OCI-LY7 (cell line): ENCODE measurements at places on chromosomes 2 and 18.
A peak's percentile ranks its signal among the peaks of the same experiment; 100 is the strongest.

DNA sequence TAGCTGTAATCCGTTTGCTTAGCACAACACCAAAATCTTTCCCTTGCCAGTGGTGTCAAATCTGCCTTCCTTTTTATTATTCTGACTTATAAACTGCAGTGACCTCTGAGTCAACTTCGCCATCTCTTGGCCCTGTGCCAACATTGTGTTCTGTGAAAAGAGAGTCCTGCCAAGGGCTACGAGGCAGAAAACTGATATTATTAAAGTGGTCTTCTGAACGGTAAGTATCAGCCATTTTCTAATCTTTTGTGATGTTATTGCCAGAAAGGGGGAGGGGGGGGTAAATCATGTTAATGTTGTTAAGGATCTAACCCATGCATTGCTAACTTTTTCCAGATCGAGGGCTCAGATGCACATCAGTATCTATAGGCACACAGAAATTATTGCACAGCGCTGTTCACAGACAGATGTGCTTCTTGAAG is 121.5 kb upstream of the LTBP1 start:
- DNase-seq, result no peak

- DNase-seq, result no peak
Measured at GRCh38 chr2:204776781-204777559, 231.7 kb downstream of the PARD3B start.

DNA sequence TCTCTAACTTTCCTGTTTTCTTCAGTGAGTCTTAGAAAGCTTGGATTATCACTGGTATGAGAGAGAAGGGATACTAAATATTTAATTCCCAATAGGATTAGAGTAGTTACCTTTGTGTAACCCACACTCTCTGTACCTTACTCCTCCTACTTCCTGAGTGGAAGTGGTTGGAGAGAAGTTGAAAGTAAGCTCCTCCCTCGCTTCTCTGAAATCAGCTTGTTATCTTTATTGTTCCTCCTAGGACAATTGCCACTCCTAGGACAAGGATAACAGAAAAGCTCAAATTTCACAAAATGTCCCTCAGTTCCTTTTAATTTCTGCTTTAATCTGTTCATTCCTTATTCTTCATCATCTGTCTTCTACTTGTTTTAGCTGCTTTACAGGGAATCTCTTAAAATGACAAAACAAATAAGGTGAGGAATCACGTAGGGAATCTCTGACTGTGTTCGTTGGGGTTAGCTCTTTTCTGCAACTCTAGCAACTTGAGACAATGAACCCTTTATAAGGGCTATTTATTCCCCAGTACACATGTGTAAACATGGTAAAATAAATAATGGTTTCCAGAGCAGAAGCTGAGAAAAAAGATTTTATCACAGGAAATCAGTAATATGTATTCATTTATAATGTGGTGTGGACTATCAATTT is 8.6 kb downstream of the ITPRID2 start:
- DNase-seq, result no peak

DNA sequence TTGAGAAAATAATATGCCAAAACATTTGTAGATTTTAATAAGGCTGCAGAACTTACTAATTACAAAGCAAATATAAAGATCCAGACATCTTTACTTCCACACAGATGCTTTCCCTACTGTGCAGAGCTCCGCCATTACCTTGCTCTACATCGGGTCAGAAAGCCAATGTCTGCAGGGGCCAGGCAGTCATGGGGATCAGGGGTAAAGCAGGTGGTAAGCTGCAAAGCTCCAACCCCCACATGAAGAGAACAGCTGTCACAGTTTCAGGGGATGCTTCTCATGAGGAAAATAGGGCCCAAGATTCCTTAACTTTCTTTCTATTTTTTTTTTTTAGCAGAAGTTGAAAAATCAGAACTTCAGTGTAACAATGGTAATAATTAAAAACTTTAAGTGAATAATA is 102.7 kb downstream of the DCC start:
- no peak for DNase-seq

DNA sequence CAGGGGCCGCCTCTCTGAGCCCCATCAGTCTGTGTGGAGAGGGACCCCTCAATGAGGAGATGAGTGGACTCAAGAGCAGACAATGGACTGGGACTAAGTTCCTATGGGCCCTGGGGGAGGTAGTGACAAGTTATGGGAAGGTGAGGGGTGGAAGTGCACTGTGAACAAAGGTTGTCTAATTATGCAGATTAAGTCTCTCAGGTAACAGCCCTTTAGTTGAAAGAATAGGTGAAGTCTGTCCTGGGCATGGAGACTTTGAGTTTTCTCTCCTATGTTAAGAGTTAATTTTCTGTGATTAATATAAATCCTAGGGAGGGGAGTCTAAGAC is 243.8 kb downstream of the FAM210A start:
- no peak for DNase-seq

DNA sequence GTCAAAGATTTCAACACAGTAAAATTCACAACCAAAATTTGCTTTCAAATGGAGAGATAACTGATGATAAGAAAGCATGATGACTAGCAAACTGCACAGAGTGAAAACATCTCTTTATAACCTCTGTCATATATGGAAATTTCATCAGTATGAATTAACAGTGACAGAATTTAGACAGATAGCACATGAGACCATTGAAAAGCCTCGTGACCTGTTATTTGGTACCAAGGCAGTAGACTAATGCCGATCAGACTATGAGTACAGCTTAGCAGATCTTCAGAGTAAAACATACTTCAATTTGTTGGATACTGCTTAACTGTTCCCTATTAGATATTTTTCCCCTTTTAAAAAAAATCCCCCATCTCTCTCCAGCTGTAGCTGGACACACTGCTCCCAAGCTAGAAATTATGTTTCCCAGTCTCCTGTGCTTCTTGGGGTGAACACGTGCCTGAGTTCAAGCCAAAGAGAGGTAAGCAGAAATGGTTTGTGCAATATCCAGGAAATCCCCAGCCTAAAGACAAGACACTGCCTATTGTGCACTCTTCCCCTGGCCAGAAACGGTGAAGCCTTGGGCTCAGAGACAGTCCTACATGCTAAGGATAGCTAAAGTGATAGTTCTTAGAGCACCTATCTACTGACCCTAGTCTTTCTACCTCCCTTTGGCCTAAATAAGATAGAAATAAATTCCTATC is 256.1 kb downstream of the NCKAP5 start:
- no peak for DNase-seq

DNA sequence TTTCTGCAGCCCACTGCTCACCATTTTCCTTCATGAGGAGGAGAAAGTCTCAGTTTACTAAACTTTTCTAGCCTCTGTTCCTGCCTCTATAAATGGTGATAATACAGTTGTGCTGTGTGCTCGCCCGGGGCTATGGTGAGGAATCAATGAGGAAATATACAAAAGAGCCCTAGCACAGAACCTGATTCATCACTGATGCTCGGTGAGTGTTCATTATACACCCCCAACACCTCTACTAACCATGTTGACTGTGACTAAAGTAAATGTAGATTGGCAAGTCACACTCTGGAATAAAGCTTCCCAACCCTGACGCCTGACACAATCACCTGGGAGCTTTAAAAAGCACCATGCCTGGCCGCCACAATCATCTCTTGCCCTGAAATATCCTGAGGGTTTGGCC is 118.8 kb upstream of the CYP1B1 start:
- DNase-seq, result no peak

DNA sequence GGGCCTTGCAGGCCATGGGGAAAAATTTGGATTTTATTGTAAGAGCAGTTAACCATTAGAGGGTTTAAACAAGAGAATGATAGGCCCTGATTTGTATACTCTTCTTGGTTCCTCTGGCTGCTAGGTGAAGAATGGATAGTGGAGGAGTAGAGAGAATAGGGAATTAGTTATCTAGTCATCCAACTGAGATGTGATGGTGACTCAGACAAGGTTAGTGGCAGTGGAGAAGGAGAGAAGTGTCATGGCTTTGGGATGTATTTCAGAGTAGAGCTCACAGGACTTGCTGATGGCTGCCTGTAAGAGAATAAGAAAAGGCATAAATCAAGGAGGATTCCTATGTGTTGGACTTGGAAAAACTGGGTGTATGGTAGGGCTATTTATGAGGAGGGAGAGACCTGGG is 169.4 kb downstream of the PLCL1 start:
- DNase-seq, result no peak

GRCh38 chr2:100077935-100078334 is 64.5 kb downstream of the AFF3 start:
- DNase-seq, result no peak

DNA sequence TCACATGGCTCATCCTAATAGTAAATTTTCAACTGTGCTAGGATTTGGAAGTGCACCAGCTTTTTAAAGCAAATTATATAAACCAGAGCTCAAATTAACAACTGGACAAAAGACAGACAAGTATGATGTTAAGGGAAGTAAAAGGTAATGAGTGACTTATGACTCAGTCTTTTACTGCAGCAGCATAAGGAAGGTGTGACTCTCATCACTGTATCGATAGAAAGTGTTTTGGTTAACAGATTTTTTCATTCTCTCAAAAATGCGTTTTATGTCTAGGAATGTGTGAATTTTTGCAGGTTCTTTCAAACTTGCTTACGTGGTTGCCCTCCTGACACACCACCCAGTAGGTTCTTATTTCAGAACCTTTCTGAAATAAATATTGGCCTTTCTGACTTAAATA is 244.2 kb upstream of the BOD1L2 start:
- no peak for DNase-seq

GRCh38 chr2:200172521-200172920 is 134.0 kb upstream of the SPATS2L start:
- DNase-seq, result no peak

DNA sequence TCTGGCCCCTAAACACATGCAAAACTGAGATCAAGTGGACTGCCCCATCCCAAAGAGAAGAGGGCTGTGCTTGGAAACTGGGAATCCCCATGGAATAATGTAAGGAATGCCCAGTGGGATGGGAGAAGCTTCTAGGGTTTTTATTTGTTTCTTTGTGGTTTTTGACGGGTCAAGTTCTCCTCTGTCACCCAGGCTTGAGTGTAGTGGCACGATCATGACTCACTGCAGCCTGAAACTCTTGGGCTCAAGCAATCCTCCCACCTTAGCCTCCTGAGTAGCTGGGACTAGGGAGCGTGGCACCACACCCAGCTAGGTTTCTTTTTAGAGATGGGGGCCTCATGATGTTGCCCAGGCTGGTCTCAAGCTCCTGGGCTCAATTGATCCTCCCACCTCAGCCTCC is 101.7 kb upstream of the ZSWIM2 start:
- no peak for DNase-seq

DNA sequence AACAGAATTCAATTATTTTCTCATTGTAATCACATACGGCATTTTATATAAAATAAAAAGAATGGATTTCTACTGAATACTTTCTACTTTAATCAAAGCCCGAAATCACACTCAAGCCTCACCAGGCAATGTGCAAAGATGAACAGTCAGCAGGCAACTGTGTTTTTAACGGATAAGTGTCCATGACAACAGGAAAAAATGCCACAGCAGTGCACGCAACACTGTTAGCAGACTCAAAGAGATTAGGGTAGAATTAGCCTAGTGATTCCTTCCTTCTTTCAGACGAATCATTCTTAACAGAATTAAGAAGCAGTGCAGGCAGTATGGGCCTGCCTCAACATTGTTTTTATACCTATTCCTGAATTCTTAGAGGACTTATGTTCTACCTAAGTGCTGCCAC is 135.6 kb downstream of the CDH2 start:
- no peak for DNase-seq

DNA sequence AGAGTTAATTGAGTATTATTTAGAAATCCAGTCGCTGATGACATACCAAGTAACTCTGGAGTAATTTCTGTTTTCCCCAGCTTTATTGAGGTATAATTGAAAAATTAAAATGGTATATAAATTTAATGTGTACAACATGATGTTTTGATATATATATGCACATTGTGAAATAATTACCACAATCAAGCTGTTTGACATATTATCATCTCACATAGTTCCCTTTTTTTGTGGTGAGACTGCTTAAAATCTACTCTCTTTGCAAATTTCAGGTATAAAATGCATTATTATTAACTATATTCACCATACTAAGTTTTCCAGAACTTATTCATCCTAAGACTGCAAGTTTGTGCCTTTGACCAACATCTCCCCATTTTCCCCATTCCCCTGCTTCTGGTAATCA is 25.0 kb upstream of the SPAG16 start:
- no peak for DNase-seq

DNA sequence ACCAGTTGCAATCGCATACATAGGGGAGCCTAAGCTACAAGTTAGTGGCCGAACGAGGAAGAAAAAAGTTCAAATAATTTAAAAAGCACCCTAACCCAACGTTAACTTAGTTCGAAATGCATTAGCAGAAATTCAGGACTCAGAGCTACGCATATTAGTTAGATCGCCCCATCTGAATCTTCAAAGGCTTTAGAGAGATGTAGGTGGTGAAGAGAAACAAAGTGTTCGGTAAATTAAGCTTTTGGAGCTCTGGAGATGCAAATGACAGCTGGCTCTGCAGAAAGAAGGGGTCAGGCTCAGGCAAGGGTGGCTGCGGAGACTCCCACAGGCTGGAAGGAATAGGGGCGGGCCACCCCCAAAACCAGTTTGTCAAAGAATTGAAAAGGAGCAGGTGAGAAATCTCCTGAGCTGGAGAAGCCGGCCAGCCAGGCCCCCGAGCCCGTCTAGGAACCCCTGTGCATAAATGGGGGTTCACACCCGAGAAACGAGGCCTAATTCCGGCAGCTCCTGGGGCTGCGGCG is 621 bp downstream of the TXNL1 start:
- peak; percentile 8 for DNase-seq
